ENCODE measurements at places on chromosomes 3 and 15.

DNA sequence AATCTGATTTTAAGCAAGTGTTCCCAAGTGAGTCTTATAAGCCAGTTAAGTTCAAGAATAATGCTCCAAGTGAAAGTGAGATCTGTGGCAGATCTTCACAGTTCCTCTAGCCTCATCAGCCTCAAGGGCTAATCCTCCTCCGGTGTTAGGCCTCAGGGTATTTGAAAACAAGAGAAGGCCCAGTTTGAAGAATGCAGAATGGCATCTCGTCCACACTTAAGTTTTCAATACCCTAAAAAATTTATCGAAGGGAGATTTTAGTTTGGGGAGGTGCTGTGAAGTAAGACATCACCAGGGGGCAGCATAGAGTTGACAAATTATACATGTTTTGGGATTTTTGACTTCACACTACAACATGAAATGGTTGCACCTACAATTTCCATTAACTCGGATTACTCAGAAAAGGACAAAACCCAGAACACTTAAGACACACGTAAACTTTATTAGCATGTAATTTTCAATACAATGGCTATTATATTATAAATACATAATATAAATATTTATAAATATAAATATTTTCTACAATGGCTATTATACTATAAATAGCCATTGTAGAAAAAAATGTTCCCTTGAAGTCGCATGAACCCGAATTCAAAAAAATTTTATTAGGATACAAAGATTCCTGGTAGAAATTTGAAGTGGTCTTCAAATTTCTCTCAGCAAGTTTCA is 2.3 kb upstream of the TMEM266 start:
- DNase-seq = peak; percentile 29

DNA sequence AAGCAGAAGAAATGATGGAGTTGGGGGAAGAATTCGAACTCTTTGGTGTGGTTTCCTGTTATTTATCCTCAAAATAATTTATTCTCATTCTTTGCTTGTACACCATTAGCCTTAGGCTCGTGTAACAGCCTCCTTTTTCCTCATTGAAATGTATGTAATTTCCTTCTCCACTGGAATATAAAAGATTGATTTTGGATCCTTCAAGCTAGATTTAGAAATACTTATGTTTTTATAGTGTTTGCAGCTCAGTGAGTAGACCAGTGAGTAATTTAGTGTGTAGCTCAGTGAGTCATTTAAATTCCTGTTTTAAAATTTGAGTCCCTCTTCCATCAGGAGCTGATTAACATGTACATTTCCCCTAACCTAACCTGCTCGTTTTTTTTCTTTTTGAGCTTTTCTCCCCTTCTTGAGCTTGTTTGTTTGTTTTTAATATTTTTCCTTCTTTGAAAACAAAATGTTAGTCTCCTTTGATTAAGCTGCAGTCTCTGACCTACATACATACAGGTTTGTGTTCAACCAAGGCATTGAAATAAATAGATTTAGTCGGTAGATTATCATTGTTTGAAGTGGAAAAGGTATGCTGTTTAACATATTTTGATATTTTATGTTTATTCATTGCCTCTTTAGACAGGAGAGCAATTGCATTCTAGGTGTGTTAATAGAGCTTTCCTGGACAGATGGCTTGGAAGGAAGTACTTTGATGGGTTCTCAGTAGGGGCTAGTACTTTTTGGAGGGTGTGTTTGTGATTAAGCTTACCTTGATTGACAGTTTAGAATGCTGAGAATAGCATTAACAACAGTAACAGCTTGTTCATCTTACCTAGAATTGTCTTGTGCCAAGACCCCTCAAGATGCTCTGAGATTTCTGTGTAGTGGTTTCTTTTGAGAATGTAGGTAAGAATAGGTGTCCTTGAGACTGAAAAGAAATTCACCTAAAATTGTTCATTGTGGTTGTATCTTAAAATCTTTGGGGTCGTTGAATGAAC is 5.9 kb downstream of the USP3 start:
- no peak for DNase-seq

DNA sequence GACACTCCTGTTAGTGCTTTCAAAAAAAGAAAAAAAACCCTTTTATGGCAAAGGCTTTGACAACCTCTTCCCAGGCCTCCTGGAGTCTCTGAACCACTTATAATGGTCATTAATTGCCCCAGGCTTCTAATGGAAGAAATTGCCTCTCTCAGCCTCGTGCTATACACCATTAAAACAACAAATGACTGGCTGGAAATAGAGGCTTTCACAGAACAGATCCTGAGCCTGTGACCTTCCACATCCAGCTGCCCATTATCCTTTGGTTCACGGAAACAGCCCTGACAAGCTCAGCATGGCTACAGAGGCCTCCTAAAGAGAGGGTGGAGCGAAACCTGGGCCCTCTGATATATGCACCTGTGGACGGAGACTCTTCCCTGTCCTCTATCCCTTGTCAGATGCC is 26.8 kb upstream of the MKRN3 start:
- DNase-seq = no peak

DNA sequence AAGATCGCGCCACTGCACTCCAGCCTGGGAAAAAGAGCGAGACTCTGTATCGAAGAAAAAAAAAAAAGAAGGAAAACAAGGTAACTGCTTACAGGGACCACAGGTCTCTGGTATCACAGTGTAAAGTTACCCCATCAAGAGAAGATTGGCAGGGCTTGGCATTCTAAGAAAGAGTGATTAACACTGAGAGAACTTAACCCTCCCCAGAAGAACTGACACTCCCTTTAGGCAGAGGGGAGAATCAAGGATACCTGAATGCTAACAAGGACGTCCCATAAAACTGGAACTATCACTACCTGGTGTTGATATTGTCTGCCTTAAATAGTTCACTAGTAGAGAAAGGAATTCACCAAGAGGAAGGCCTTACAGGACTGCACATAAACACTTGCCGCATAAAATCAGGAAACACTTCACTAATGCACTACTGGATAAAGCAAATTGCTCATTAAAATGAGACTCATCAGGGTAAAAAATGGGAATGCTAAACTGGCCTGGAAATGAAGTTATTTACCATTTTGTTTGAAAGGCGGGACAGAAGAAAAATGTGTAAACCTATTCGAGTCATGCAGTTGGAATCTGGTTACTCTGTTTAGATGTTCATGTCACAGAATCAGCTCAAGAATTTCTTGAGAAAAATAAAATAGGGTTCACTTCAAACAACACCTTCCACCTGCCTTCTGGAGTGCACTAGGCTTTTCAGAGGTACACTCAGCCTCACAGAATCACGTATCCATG is 121.6 kb downstream of the FOXP1 start:
- no peak for DNase-seq

DNA sequence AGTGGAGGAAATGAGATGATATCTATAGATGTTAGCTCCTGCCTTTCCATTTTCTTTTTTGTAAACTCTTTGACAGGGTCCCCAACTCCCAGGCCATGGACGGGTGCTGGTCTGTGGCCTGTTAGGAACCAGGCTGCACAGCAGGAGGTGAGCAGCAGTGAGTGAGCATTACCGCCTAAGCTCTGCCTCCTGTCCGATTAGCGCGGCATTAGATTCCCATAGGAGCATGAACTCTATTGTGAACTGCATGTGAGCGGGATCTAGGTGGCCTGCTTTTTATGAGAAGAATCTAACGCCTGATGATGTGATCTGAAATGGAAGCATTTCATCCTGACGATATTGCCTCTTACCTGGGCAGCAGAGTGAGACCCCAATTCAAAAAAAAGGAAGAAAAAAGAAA is 56.8 kb upstream of the CHD2 start:
- DNase-seq = no peak

DNA sequence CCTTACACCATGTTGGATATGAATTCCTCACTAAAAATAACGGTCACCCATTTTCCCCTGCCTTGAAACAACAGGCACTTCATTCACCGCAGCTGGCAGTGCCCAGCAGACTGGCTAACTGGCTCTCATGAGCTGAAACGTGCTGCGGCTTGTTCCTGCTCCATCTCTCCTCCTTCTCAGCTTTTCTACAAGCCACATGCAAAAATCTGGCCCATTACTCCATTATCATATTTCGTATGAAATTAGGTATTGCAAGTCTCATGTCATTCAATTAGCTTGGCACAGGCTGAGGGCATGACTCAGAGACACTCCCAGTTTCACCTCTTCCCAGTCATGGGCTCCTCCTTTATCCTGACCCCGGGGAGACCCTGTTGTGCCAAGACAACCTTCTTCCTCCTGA is 60.0 kb downstream of the MAGEF1 start:
- DNase-seq = no peak

- no peak for DNase-seq
These were observed 24.1 kb downstream of the TOPAZ1 start for GRCh38 chr3:44265815-44266214.

- DNase-seq = no peak
These were observed 96.3 kb upstream of the ALDH1A3 start for GRCh38 chr15:100783291-100783690.

GRCh38 chr15:76150513-76150912 is 90.7 kb downstream of the TMEM266 start:
- no peak for DNase-seq

GRCh38 chr3:120394347-120394746 is 45.2 kb upstream of the LRRC58 start:
- DNase-seq = no peak

DNA sequence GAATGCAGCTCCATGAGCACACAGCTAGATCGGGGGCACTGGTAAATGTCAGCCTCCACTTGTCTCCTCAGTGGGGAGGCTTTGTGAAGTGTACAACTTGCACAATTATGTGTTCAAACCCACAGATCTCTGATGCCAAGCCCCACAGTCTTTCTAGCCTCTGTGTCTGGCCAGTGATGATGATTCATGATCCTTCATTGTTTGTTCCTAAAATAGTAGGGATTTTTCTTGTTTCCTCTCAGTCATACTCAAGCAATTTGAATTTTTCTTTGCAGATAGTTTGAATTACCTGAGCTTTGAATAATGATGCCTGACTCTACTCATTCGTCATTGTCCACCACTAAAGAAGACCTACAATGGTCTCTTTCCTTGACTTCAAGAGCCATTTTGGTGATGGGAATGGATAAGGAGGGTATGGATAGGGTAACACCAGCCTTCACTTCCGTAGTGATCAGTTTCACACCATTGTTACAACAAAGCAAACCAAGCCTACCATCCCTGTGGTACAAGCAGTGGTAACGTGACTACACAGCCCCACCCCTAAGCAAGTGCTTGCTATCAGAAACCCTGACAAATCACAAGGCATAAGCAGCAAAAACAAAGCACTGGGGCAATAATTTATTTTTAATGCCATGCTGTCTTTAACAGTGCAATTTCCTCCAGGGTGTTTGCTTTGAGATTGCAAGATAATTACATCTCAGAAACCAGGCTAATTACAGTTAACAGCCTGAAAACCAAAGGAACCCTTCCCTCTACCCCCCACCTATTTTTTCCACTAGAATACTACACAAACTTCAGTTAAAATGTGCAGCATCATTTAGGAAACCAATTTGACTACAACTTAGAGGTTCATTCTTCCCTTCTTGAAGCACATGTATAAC is 114.1 kb upstream of the PPP2R3A start:
- no peak for DNase-seq

- no peak for DNase-seq
These were observed 20.1 kb downstream of the TMEM108 start for GRCh38 chr3:133058243-133058642.

DNA sequence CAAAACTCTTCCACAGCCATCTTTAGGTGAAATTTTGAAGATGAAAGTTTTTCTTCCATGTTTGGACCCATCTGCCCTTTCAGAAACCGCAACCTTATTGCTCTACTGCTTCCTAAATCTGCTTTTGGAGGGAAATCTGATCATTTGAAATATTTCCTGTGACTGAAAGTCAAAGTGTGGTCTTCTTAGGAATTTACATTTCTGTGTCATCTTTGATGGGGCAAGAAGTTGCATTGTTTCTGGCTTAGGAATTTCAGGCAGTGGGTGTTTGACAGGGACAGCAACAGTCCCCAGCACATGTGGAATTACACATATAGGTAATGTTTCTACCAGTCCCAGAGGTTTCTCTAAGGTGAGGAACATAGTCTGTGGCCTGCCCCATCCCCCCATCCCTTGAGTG is 5.3 kb upstream of the TYRO3 start:
- DNase-seq = no peak

- no peak for DNase-seq
These were observed 146.7 kb upstream of the THBS1 start for GRCh38 chr15:39434163-39434562.

GRCh38 chr3:24830230-24831152 is 335.8 kb upstream of the THRB start:
- DNase-seq = no peak

DNA sequence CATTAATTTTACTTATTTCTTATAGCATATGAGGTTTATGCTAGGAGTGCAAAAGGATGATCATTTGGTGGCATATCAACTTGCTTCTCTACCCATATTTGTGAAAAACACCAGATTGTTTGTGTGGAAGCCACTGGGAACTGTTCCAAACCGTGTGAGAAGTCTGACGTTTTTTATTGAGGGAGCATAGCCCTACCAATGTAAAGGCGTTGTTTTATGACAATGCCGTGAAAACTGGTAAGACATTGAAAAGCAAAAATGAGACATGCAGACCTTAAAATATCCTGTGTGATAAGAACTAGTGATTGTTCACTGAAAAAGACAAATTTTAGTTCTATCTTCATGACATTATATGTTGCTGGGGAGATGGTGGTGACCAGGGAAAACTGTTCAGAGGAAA is 87.8 kb downstream of the CHL1 start:
- DNase-seq = no peak

GRCh38 chr3:65945953-65946352 is 92.8 kb downstream of the MAGI1 start:
- DNase-seq = no peak

DNA sequence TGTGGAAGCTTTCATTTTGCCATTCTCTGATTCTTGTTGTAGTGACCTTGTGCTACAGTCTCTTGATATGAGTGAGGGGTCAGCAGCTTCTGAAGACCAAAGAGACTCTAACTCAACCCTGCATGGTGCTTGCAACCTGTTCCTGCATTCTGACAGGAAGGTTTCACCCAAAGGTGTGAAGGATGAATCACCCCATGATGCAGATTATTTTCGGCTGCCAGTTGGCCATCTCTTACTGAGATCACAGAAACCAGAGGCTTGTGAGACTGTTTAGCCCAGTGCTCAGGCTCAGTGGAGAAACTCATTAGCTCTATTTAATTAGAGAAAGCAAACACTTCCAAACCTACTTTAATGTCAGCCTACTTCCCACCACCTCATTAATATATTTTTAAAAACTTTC is 29.2 kb upstream of the TPRG1 start:
- no peak for DNase-seq

DNA sequence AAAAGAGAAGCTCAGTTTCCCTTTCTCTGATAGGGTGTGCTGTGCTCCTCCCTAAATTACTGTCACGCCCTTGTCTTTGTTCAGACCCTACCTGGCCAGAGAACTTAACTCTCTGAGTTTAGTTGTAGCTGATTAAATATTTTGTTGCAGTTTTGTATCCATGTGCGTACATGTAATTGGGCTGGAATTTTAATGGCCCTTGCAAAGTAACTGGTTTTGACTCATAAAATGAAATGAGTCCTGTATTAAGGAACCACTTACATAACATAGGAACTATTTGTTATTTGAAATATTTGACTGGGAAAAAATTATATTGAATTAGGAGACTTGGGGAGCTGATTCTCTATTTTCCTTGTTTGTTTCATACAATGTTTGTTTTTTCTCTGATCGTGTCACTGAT is 80.2 kb downstream of the LRRK1 start:
- no peak for DNase-seq

- DNase-seq = no peak
These were observed 165.2 kb downstream of the OSBPL10 start for GRCh38 chr3:31815631-31816440.

- DNase-seq = no peak
These were observed 71.8 kb upstream of the CTSH start for GRCh38 chr15:79016527-79017170.

Measured in HS-27A (cell line).